ENCODE measurements at places on chromosomes 7 and 10.

DNA sequence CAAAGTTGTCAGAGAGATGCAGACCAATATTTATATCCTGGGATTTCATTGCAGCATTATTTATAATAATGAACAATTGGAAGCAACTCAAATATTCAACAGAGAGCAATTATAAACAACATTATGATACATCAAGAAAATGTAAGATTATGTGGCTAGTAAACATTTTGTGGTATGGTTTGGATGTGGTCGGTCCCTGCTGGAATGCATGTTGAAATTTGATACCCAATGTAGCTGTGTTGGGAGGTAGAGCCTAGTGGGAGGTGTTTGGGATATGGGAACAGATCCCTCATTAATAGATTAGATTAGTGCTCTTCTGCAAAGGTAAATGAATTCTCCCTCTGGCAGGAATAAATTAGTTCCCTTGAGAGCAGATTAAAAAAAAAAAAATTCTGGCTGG lies 350.9 kb downstream of the ANKRD30A start:
- DNase-seq, result no peak

GRCh38 chr10:94279835-94280709 lies 82.7 kb downstream of the NOC3L start:
- DNase-seq, result peak; percentile 66

GRCh38 chr10:75127471-75127870 lies 16.0 kb downstream of the SAMD8 start:
- no peak for DNase-seq

GRCh38 chr10:70726909-70727495 lies 54.7 kb downstream of the ADAMTS14 start:
- DNase-seq, result no peak

DNA sequence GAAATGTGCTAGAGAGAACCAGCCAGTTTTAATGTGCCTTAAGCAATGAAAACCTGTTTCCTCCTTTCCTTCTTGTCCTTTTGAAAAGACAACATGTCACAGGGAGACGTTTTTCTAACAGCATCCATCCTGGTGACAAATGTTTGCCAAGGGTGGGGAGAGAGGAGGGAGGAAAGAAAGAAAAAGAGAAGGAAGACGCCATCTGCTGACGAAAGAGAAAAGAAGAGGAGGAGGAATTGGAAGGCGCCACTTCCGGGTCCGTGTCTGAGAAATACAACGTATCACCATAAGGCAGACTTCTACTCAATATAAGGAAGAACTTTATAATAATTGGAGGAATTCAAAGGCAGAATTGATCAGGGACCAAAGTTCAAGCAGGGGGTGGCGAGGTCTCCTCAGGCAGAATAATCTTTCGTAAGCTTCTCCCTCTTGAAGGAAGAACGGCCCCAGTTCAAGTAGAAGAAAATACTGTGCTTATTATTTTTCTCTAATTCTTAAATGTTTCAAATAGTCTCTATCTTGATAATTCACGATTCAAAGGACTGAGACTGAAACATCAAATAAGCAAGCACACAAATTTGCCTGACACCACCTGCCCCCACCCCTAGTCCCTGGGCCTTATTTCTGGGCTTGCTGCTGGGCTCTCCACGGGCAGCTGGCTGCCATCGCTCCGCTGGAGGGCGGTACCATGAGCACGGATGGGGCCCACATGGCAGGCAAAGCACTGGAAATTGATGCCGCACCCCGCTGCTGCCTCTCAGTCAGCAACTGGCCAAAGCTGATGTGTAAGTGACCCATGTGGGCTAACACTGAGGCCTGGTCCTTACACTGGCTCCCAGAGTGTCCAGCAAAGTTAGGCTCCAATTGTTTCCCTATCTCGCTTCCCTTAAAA lies 273.7 kb upstream of the KLF14 start:
- peak; percentile 53 for DNase-seq

DNA sequence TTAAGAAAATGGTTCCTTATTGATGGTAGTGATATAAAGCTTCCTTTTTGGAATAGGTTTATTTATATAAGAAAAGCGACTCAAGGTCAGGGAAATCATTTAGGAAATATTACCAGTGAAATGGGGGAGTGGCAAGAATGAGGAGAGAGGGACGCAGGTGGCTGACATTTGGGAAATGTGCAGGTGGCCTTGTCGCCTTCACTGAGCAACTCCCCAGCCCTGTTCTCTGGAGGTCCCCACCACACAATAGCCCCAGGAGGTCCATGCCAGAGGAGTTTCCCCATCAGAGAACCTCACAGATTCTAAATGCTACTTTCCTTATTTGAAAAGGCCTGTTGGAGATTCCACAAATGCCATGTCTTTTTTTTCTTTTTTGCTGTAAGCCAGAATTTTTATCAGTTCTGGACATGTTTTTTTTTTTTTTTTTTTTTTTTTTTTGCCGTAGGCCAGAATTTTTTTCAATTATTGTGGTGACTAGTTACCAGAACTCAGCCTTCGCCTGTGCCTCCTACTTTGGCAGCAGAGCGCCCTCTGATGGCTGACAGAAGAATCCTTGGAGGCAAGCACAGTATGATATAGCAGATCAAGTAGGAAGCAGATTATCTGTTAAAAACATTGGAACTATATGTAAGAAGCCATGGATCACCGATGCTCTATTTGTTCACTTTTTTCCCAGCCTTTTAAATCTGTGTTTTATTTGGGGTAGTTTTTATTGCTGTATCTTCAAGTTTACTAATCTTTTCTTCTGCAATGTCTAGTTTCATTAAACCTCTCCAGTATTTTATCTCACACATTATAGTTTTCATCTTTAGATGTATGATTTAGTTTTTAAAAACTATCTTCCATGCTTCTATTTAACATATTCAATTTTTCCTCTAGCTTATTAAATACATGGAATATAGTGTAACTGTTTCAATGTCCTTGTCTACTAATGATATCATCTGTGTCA lies 18.6 kb downstream of the OPALIN start:
- peak; percentile 39 for DNase-seq

DNA sequence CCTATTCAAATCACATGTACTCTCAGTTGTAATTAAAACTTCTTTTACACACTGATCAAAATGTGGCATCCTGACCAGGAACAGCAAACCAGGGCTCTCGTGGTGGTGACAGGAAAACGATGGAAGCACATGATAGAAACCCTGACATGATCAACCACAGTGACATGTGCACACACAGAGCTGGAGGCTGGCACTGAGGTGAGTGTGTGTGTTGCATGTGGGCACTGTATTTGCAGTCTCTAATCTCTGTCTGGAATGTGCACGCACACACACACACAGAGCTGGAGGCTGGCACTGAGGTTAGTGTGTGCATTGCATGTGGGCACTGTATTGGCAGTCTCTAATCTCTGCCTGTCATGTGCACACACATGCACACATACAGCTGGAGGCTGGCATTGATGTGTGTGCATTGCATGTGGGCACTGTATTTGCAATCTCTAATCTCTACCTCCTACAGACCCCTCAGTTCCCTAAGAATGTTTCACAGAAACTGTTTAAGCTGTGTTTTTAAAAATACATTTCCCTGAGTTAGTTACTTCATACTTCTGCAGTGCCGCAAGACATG lies 406.9 kb downstream of the SFMBT2 start:
- DNase-seq, result no peak

GRCh38 chr10:48707472-48707871 lies 22.8 kb downstream of the WDFY4 start:
- DNase-seq, result no peak

DNA sequence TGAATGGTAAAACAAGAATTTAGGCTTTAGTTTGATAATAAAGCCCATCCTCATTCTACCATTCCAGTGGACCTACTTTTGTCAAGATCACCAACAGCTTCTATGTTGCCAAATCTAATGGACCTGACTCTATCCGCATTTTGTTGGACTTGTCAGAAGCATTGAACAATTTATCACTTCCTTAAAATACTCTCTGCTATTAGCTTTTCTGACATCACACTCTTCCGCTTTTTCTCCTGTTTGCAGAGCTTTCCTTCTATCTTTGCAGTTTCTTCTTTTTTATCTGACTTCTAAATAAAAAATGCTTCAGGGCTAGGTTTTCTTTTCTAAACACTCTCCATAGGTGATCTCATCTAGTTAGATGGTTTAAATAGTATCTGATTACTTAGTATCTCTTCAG lies 42.7 kb upstream of the SMIM30 start:
- no peak for DNase-seq

DNA sequence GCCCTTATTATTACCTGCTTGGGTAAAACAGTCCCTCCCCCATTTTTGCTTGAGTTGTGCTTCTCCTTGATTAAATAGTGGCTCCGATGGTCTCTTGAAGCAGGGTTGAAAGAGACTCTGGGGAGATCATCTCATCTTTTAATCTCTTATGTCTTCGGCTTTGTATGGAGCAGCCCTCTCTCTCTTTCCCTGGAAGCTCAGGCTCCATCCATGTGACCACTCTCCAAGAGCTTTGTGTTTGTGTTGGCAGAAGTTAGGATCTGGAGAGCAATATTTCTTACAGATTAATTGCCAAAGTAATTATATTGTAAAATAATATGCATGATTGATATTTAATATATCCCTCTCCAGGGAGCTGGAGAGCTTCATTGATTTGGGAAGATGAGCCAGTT lies 76.9 kb downstream of the LRRC4 start:
- no peak for DNase-seq

DNA sequence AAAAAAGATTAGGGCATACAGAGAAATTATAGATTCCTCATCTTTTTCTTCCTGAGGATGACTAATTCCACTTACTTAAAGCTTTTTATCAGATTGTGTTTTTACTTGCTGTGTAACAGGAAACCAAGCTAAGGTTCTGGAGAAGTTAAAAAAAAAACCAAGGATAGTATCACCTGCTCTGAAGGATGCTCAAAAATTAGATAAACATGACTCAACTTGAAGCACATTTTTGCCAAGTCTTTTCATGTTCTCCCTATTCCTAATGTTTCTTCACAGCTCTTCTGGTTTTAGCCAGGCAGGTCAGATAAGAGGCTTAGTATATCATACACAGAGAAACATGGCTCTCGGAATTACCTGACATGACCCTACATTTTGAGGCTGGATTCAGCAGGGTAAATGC lies 90.3 kb downstream of the CPEB3 start:
- DNase-seq, result no peak

- no peak for DNase-seq
These were observed 149.5 kb downstream of the SFMBT2 start for GRCh38 chr10:7261351-7261750.

- DNase-seq, result no peak
These were observed 9.3 kb upstream of the PDLIM1 start for GRCh38 chr10:95300022-95300539.

DNA sequence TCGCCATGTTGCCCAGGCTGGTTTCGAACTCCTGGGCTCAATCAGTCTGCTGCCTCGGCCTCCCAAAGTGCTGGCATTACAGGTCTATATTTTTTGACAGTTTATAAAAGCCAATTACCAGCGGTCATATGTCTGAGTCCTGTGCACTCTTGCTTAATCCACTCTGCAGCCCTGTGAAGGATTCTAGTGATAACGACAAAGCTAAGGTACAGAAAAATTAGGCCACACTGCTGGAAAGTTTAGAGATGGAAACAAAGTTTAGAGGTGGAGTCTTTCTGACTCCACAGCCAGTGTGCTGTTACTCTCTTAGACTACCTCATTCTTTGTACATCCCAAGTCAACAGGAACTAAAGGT lies 707 bp downstream of the PTER start:
- no peak for DNase-seq

GRCh38 chr7:51141451-51142003 lies 175.1 kb downstream of the COBL start:
- DNase-seq, result peak; percentile 53

GRCh38 chr7:33754933-33755928 lies 150.1 kb upstream of the BMPER start:
- no peak for DNase-seq

DNA sequence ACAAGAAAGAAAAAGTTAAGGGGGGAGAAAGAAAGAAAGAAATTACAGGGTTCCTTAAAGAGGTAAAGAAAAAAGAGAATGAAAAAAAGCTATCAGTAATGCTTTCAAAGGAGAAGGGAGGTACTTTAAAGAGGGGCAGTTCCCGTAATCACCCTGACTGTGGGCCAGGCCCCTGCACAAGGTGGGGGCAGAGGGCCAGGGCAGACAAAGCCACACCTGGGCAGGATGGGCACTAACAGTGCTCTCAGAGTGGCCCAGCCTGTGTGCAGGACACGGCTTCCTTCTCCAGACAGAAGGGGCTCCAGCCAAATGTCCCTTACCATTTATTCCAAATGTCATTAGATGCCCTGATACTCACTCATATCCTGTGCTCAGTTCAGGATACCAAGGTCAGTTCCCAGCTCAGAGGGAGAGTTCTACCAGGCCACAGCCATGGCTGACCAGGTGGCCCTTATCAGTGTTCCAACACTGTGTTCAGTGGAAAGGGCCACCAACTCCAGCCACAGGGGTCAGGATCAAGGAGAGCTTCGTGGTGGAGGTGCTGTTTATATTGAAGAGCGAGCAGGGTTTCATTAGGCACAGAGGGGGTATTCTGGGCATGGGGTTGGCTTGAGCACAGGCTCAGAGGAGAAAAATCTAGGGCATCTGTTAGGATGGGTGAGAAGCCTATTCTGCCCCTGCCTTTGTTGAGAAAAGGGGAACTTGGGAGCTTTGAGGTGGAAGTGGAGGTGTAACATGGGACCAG lies 29.9 kb downstream of the DPCD start:
- DNase-seq, result no peak

DNA sequence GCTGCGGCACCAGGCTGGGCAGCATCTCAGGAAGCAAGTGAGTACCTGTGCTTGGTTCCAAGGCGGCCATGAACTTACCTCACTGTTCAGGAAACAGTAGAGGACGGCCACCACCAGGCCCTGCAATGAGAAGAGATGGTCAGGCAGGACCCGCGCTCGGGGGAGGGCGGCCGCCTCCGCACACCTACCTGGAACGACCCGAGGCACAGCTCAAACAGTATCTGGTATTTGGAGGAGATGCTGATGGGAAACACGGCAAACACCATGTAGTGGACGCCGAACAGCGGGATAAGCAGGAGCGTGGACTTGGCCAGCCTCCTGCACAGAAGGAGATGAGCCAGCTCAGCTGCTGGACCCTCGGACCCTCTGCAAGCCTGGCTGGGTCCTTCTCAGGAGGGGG lies 112.9 kb downstream of the VIPR2 start:
- DNase-seq, result no peak

DNA sequence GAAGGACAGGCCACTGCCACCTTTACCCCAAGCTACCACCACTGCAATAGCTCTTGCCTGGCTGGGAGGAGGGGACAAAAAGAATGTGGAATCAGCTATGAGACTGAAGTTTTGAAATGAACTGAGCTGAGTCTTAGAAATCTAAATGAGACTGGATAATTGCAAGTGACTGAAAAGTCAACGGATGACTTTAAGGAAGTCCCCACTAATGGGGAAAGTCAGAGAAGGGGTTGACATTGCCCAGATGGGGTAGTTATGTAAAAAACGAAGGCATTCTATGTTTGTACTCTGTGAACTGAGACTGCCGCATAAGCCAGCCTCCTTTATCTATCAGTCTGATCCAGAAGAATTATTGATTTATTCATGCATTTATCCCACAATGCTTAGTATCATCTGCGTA lies 67.2 kb downstream of the RBM20 start:
- DNase-seq, result no peak
